ENCODE measurements at places on chromosomes 3 and 15.

- H3K36me3 ChIP-seq, result peaks cover 19% of the 10 kb centered on the region
- no peak overlapping the region for H3K4me3 ChIP-seq
- no peak for DNase-seq
These were observed 122.8 kb downstream of the GHSR start for GRCh38 chr3:172325461-172325860.

DNA sequence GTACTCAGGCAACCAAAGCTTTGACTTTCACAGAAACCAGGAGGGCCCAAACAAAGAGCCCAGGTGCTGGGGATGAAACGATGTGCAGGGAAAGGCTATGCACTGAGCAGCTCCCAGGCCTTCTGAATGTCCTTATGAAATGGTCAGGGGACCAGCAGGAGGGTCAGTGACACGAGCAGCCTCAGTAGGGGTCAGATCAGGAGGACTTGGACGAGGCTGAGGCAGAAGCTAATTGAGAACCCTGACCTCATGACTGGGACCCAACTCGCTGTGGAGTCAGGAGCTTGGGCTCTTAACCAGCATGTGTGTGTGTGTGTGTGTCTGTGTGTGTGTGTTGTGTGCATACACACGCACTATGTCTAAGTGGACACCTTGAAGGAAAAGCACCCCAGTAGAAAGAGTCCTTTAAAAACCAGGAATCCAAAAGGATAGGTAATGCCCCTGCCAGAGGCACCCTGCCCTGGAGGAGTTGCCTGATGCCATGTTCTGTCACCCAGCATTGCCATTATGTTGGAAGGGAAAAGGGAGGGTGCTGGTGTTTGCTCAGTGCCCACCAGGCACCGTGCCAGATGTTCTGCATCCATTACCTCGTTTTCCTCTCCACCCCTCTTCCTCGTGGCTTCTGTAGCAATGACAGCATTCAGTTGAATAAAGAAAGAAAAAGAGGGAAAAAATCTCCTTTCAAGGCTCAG lies 50.9 kb downstream of the CORO2B start:
- H3K4me1 ChIP-seq, result no peaks in the 10 kb centered on the region
- H3K4me3 ChIP-seq, result no peak overlapping the region
- no peak overlapping the region for H3K27ac ChIP-seq
- H3K27me3 ChIP-seq, result no peaks in the 10 kb centered on the region
- no peaks in the 10 kb centered on the region for H3K36me3 ChIP-seq

GRCh38 chr3:135975053-135975452 lies 9.5 kb downstream of the PPP2R3A start:
- H3K4me1 ChIP-seq, result no peaks in the 10 kb centered on the region
- H3K36me3 ChIP-seq, result no peaks in the 10 kb centered on the region
- no peak overlapping the region for H3K4me3 ChIP-seq
- no peak overlapping the region for H3K27ac ChIP-seq
- no peaks in the 10 kb centered on the region for H3K27me3 ChIP-seq

DNA sequence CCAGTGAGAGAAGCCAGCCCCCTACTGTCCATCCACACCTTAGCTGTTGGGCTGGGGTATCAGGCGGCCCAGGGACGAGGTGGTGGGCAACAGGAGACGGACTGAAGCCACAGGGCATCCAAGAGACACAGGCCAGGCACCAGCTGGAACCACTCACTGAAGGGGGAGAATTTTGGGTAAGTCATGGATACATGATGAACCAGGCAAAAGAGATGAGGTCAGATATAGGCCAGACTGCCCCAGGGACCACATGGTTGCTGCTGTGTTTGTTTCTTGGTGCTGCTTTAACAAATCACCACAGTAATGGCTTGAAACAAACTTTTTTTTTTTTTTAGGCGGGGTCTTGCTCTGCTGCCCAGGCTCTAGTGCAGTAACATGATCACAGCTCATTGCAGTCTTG lies 66.4 kb downstream of the SEMA5B start:
- no peak for DNase-seq
- no peak overlapping the region for H3K27ac ChIP-seq
- no peaks in the 10 kb centered on the region for H3K27me3 ChIP-seq
- no peaks in the 10 kb centered on the region for H3K36me3 ChIP-seq
- no peaks in the 10 kb centered on the region for H3K4me1 ChIP-seq

DNA sequence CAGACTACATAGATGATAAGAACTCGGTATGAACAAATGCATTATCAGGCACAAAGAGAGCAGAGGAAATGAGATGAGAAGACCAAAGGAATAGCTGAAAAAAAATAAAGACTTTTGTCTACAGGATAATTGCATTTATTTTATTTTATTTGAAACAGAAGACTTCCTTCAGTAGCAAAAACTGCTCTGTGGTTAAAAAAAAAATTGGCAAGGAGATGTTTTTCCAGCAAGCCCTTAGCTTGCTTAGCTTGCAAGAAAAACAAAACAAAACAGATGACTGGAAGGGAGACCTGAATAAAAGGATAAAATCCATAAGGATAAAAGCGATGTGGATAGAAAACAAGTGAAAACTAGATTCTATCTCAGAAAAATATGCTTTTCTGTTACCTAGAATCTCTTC lies 9.1 kb upstream of the PPM1L start:
- no peaks in the 10 kb centered on the region for H3K27me3 ChIP-seq
- peaks cover 6% of the 10 kb centered on the region for H3K4me1 ChIP-seq
- no peaks in the 10 kb centered on the region for H3K36me3 ChIP-seq
- DNase-seq, result no peak

DNA sequence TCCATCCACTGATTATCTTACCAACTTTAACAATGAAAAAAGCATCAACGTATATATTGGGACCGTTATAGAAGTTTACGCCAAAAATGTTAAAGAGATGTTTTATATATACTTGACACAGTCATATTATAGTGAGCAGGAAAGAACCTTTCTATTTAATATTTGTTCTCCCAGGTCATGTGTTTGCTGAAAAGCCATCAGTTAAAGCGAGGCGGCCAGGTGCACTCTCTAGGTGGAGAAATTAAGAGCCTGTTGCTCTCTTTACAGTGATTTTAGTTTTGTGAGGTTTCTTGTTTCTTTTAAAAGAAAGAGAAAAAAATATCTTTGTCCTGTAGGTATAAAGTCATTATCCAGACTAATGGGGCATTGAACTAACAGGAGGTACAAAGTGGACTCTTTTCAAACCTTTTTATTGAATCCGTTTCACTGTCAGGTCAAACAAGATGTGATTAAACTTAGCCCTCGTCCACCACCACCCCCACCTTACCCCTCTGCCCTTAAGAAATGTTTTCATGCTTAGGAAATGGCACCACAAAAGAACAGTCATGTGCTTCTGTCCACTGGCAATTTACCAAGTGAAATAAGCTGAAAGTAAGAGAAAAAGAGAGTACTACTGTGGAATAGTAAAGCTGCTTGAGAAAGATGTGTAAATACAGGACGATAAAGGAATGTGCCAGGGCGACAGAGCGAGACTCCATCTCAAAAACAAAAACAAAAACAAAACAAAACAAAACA lies 279.9 kb downstream of the PTPRG start:
- H3K4me3 ChIP-seq, result no peak overlapping the region
- no peaks in the 10 kb centered on the region for H3K27me3 ChIP-seq
- H3K4me1 ChIP-seq, result peaks cover 2% of the 10 kb centered on the region
- DNase-seq, result no peak

- H3K4me1 ChIP-seq, result no peaks in the 10 kb centered on the region
- H3K36me3 ChIP-seq, result no peaks in the 10 kb centered on the region
- DNase-seq, result no peak
- H3K4me3 ChIP-seq, result no peak overlapping the region
- H3K27ac ChIP-seq, result no peak overlapping the region
These were observed 39.5 kb upstream of the GOLGA6B start for GRCh38 chr15:72614810-72615532.

- H3K4me1 ChIP-seq, result no peaks in the 10 kb centered on the region
- H3K36me3 ChIP-seq, result no peaks in the 10 kb centered on the region
- no peak overlapping the region for H3K4me3 ChIP-seq
- no peak for DNase-seq
- no peak overlapping the region for H3K27ac ChIP-seq
These were observed 2.2 kb upstream of the TMC3 start for GRCh38 chr15:81376231-81376630.

DNA sequence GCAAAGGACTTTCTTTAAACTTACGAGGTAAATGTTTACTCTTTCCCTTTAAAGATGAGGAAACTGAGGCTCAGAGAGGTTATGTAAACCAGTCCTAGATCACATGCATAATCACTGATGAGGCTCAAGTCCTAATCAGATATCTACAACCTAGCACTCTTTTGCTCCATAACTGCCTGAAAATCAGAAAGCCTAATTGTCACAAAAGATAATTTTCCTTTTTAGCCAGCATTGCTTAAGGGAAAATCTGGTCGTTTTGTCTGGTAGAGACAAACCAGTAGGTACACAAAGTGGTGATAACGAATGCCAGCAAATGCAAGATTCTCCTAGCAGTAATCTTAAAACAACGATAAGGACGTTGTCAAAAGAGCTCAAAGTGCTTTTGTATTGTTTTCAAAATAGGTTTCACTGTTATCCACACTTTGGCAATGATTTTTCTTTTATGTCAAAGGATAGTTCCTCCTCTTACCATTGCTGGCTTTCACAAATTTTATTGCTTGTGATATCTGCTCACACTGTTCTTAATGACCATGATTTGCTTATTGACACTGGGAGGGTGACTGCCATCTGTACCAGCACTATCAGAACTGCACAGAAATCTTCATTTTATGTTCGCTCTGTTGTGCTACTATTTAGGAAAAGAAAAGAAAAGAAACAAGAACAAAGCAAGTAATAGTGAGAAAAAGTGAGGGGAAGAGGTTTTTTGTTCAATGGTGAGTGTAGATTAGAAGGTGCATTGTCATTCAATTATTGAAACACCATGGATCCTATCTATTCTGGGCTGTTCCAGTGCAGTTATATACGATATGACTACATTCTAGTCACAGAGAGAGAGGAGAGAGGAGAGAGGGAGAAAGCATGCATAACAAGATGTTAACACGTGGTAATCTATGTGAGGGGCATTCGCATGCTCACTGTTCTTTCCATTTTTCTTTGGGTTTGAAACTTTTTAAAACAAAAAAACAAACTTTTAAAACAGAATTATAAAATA lies 13.7 kb downstream of the IQCH start:
- H3K4me1 ChIP-seq, result no peaks in the 10 kb centered on the region
- H3K36me3 ChIP-seq, result no peaks in the 10 kb centered on the region
- no peaks in the 10 kb centered on the region for H3K27me3 ChIP-seq
- no peak overlapping the region for H3K4me3 ChIP-seq

DNA sequence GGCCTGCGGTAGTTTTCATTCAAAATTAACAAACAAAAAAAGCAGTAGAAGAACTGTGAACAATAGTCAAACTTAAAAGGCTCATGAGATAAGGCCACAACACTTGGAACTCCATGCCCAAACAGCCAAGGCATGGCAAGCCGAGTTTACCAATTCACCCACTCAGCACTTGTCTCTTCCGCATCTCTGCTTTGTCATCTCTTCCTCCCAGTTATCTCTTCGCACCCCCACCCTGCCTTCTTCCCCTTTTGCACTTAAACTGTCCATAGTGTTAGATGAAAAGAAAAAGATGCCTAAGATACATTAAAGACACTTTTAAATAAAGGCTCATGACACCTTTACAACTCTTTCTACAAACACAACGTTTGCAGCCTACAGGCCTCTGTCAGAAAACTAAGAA lies 11.1 kb downstream of the TLE3 start:
- H3K27ac ChIP-seq, result no peak overlapping the region
- DNase-seq, result no peak
- no peak overlapping the region for H3K4me3 ChIP-seq
- H3K4me1 ChIP-seq, result peaks cover 2% of the 10 kb centered on the region
- no peaks in the 10 kb centered on the region for H3K27me3 ChIP-seq

- no peak for DNase-seq
- H3K27me3 ChIP-seq, result no peaks in the 10 kb centered on the region
- H3K27ac ChIP-seq, result no peak overlapping the region
- H3K4me3 ChIP-seq, result no peak overlapping the region
These were observed 5.7 kb upstream of the DYNLT2B start for GRCh38 chr3:196323691-196324090.

DNA sequence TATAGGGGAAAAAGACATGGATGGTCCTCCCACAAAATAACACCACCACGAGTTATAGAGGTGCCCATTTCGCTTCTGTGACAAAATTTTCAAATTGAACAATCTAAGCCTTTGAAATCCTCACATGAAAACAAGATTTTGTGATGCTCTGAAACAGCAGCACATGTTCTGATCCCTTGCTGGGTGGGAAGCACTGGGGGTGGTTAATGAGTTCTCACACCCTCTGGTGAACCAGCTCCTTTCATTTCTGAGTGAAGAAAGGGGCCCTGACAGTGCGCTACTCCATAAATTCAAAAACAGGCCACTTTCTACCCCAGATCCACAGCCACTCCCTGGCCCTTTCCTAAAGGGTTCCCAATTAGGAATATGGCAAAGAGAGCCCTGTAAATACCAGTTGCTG lies 129.3 kb downstream of the TNIK start:
- no peak for DNase-seq
- H3K36me3 ChIP-seq, result no peaks in the 10 kb centered on the region
- no peak overlapping the region for H3K27ac ChIP-seq
- H3K4me1 ChIP-seq, result peaks cover 4% of the 10 kb centered on the region

- no peaks in the 10 kb centered on the region for H3K27me3 ChIP-seq
- no peaks in the 10 kb centered on the region for H3K36me3 ChIP-seq
- no peak overlapping the region for H3K27ac ChIP-seq
These were observed 31.6 kb upstream of the TIMP4 start for GRCh38 chr3:12190221-12190807.

GRCh38 chr15:29736744-29737020 lies 85.6 kb downstream of the TJP1 start:
- no peak overlapping the region for H3K27ac ChIP-seq
- H3K4me3 ChIP-seq, result no peak overlapping the region
- H3K4me1 ChIP-seq, result peaks cover 9% of the 10 kb centered on the region
- DNase-seq, result no peak
- peaks cover 14% of the 10 kb centered on the region for H3K36me3 ChIP-seq

GRCh38 chr3:113658107-113658506 lies 38.3 kb downstream of the USF3 start:
- no peak overlapping the region for H3K27ac ChIP-seq
- peaks cover 24% of the 10 kb centered on the region for H3K4me1 ChIP-seq
- H3K36me3 ChIP-seq, result peaks cover 8% of the 10 kb centered on the region
- no peaks in the 10 kb centered on the region for H3K27me3 ChIP-seq
- no peak for DNase-seq
- no peak overlapping the region for H3K4me3 ChIP-seq

DNA sequence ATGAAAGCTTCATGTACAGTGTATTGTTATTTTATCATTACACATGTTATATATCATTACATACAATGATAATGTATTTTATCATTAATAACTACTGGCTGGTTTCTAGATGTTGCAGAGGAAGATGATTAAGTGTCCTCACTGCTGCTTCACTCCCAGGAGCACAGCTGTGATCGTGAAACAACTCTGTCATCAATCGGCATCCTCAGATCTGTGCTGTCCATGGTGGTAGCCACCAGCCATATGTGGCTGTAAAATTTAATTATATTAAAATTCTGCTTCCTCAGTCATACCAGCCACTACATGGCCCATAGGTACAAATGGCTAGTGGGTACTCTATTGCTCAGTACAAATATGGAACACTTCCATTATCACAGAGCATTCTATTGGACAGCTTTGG lies 379.4 kb upstream of the CFAP20DC start:
- H3K36me3 ChIP-seq, result no peaks in the 10 kb centered on the region
- no peak overlapping the region for H3K4me3 ChIP-seq
- DNase-seq, result no peak
- no peaks in the 10 kb centered on the region for H3K27me3 ChIP-seq
- no peak overlapping the region for H3K27ac ChIP-seq
